ENCODE measurements at places on chromosomes 13 and 19.

GRCh38 chr19:40803857-40804782 is 5.1 kb downstream of the EGLN2 start:
- no peak for DNase-seq

GRCh38 chr13:27770809-27771208 is 21.5 kb upstream of the GSX1 start:
- DNase-seq, result no peak

DNA sequence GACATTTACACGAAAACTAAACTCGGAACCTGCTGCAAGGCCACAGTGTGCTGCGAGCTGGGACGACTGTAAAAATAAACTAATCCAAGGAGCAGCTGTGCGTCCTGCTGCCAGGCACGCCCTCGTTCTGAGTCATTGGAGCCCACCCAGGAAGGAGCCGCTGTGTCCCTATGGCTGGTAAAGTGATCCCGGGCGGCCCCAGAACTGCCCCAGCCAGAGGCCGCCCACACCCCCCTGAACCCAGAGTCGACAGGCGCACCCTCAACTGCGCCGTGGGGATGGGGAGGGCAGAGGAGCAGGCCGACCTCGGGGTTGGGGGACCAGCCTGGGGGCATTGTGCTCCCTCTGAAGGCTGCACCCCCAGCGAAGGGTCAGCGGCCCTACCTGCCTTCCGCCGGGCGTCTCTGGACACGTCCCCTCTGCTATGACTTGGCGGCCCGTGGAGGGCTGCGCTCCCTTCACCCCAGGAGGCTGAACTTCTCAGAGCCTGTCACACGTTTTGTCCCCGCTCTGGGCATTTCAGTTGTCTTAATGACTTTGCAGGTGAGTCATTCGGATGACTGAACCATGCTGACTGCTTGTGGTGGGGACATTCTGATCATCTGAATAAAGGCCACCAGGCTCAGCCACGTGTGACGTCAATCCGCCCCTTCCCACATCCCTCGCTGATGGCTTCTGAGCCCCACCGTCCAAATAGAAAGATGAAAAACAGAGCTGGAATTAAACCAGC is 42.7 kb downstream of the ADPRHL1 start:
- DNase-seq, result no peak

DNA sequence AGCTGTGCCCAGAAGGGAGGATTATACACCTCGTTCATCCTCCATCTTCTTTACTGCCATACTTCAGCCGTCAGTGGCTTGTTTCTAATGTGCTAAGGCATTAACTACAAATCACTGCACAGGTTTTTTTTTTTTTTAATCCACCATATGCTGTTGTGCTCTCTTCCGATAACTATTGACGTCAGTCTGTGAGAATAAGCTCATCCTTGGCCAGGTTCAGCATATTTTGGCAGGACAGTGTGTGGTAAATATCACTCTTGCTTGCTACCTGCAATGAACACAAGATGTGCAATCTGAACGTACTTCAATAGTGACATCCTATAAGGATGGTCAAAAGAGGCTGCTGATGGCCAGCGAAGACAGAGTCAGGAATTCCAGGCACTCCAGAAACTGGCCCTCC is 2030.7 kb upstream of the PCDH20 start:
- DNase-seq, result no peak
